IMR-90 (cell line): ENCODE measurements at places on chromosomes 16 and 17.

- peak; percentile 87 for DNase-seq
Observed at GRCh38 chr17:37648555-37648954, 5.3 kb upstream of the DDX52 start.

DNA sequence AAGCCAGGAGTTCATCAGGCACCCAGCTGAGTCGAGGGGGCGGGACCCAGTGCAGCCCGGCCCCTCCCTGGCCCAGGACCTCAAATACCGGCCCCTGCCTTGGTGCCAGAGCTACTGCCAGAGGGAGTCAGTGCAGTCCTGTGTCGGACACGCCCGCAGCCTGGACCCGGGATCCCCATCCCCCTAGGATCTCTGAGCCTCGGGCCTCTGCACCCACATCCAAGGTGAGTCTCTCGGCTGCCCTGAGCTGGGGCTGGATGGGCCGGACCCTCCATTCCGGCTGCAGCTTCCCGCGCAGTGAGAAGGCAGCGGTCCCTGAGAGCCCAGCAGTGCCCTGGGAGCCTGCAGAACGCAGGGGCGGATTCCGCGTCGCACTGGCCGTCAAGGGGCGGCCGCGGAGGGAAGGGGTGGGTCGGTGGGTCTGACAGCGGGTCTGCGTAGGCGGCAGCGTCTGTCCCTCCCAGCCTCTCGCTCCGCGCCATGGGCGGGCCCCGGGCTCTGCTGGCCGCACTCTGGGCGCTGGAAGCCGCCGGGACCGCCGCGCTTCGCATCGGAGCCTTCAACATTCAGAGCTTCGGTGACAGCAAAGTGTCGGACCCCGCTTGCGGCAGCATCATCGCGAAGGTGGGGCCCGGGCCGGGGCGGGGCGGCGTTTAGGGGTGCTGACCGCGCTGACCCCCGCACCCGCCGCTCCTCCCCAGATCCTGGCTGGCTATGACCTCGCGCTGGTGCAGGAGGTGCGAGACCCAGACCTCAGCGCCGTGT, at the start of gene DNASE1L2:
DNASE1L2 (plus strand) TSS at position 108 of the 765 bp plus-strand sequence; CDS start at position 481, 373 bp downstream.
- no peak for DNase-seq

GRCh38 chr16:66925322-66925840, at the start of gene RRAD:
Gene RRAD (minus strand): TSS chr16:66925535. CDS start chr16:66925179, 356 bp downstream.
- DNase-seq = peak; percentile 44

- DNase-seq = peak; percentile 70
Observed at GRCh38 chr17:7590743-7591142, 849 bp upstream of the SOX15 start.

- DNase-seq = no peak
Observed at GRCh38 chr17:27157898-27158297, 136.0 kb upstream of the WSB1 start.

DNA sequence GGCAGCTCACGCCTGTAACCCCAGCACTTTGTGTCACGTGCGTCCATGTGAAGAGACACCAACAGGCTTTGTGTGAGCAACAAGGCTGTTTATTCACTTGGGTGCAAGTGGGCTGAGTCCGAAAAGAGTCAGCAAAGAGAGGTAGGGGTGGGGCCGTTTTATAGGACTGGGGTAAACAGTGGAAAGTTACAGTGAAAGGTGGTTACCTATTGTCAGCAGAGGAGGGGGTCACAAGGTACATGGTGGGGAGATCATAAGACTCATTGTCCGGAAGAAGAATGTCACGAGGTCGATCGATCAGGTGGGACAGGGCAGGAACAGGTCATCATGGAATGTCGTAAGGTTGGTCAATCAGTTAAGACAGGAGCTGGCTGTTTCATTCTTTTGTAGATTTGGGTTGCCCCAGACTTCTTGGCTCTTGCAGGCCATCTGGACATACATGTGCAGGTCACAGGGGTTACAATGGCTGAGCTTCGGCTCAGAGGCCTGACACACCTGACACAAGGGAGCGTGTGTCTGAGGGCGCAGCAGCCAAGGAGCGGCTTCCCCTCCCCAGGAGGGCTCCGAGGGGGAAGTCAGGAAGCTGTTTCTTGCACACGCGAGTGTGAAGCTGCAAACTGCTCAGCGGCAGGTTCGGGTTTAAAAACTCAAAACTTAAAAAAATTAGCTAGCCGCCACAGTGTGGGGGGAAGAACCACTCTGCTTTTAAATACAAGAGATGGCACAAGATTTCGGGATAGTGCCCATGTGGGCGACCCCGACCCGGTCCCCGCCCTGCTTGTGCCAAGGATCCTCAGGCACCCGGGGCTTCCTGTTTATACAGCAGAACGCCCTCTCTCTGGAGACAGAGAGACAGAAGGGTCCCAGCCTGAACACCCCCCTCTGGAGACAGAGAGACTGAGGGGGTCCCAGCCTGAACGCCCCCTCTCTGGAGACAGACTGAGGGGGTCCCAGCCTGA, 12.4 kb upstream of the TEX19 start:
- no peak for DNase-seq

GRCh38 chr17:8126491-8127066, 2.7 kb upstream of the HES7 start:
- peak; percentile 52 for DNase-seq

DNA sequence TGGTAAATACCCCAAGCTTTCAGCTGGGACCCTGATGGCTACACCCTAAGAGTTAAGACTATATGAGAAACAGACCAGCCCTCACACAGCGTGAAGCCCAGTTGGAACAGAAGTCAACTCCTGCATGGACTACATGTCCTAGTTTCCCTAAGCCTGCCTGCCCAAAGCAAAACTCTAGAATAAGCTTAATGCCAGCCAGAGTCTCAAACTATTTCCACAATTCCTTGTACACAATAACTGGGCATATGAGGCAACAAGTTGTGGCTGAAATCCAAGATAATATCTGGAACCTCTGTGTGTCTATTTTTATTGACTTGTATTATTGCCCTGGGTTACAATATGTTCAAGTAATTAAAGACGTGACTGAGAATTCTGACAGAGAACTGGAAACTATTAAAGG, 19.4 kb downstream of the MYH10 start:
- no peak for DNase-seq

- peak; percentile 67 for DNase-seq
Observed at GRCh38 chr16:48558371-48558841, 51.6 kb downstream of the N4BP1 start.

DNA sequence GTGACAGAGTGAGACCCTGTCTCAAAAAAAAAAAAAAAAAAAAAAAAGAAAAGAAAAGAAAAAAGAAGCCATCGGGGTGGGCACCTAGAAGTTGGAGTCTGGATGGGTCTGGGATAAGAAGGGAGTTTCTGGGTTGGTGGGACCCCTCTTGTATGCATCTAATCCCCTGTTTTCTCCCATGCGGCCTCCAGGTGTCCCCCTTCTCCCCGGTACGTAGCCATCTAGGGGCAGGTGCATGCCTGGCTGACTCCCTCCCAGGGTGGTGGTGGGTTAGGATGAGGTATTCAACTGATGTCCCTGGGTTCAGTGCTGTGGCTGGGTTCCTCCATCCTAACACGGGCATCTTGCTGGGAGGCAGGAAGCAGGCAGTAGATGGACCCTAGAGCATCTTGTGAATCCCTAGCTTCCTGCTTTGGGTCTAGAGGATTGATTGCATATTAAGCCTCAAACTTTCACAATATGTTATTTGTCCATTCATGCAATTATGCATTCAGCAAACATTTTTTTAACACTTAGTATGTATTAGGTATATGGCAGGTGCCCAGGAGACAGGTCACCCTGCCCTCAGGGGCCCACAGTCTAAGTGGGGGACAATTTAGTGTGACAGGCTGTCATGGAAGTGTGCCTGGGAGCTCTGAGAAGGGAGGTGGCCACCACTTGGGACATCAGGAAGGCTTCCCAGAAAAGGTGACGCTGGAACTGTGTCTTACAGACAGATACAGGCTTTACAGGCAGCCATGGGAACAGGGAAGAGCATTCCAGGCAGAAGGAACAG, 13.1 kb downstream of the FMNL1 start:
- DNase-seq = no peak

DNA sequence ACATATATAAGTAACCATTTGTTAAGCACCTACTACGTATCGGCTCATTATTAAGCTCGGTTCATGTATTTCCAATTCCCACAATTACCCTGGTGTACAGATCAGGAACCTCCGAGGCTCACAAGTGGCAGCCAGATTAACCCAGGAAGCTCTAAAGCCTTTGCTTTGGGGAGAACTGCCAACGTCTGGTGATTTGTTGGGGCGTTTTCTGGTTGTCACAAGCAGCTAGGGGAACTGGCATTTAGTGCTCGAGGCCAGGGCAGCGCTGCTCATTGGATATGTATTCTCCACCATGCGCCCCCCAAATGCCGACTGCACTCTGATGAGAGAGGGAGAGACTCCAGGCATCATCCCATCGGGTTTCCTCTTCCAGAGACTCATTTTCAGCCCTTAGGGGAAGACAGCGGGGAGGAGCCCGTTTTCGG, 541 bp downstream of the ZNF18 start:
- DNase-seq = peak; percentile 28

DNA sequence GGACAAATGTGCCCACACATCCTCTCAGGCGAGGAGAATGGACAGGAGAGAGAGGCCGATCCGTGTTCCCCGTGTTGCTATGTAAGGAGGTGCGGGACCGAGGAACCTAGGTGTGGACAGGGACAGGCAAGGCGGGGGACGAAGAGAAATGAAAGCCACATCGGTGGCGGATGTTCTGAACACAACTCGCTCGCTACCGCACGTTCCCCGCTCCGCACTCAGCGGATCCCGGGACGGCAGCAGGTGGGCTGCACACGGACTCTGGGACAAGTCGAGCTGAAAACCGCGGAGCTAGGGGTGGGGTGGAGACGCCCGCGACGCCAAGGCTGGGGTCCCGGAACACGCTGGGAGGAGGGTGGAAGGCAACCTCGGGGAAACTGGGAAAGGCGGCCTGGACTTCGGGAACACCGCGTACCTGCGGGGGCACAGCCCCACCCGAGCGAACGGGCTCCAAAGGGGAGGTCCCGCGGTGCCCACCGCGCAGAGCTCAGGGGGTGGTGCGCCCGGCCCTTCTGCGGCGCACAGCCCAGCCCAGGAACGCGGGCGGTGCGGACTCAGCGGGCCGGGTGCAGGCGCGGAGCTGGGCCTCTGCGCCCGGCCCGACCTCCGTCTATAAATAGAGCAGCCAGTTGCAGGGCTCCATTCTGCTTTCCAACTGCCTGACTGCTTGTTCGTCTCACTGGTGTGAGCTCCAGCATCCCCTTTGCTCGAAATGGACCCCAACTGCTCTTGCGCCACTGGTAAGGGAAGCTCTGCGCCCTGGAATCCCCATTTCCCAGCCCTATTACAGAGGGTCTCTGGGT, at the start of gene MT1E:
MT1E (plus strand) TSS at position 642 of the 803 bp plus-strand sequence; CDS start at position 713, 71 bp downstream.
- DNase-seq = peak; percentile 76

DNA sequence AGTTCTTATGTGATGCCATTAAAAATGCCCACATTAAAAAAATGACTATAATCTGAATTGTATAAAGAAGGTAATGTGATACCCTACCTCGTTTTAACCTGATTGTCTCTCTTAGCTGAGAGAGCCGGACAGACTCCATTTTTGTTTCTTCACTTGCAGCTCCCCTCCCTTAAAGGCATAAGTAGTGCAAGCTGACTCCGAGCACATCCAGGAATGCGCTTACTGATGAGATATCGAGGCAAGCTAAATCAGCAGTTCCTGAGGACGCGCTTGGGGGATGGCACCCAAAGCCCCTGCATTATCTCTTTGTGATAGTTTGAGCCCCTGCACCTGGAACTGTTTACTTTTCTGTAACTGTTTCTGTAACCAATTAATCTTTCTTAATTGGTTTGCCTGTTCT, 6.3 kb downstream of the KRT24 start:
- DNase-seq = no peak

GRCh38 chr16:82300374-82300951, 130.4 kb upstream of the MPHOSPH6 start:
- DNase-seq = no peak

GRCh38 chr17:82545071-82545462, 25.5 kb downstream of the FOXK2 start:
- DNase-seq = no peak

DNA sequence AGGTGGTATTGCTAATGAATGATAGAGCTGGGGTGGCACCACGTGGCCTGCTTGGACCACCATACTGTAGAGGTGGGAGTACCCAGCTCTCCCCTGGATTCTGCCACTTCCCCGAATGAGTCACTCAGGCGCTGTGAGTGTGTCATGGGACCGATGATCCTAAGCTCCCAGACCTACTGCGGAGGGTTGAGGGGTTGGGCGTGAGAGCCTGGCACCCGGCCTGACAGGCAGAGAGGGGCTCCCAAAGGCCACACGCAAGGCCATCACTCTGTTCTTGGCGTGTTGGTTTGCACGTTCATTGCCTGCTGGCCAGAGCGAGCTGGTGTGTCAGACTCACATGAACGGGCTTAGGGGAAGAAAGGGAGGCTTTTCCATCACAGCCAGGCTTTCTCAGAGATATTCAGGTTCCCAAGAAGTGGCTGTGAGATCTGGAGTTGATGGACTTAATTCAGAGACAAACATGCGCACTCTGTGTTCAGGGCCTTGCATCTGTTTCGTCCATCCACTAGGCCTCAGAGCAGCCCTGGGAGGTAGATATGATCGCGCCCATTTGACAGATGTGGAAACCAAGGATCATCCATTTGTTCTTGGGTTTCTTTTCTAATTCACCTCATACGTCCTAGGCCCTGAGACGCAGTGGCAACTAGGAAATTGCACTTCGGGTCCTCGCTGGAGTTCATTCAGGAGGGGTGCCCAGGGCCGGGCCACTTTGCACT, 41.4 kb downstream of the CMIP start:
- no peak for DNase-seq

DNA sequence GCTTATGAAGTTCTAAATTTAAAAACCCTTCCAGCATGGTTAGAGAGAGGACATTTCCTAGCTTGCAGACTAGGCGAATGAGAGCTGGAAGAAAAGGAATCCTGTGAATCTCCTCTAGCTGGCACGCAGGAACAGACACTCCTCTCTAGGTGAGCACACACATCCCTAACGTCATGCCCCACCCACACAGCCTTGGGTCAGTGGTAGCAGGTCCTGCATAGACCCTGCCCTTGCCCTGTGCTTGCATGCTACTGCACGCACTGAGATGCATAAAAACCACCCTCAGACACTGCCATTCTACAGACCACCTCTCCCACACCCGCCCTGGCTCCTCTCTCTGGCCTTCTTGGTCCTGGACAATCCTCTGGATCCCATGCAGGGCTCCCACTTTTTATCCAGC, 23.5 kb downstream of the CES1 start:
- no peak for DNase-seq

DNA sequence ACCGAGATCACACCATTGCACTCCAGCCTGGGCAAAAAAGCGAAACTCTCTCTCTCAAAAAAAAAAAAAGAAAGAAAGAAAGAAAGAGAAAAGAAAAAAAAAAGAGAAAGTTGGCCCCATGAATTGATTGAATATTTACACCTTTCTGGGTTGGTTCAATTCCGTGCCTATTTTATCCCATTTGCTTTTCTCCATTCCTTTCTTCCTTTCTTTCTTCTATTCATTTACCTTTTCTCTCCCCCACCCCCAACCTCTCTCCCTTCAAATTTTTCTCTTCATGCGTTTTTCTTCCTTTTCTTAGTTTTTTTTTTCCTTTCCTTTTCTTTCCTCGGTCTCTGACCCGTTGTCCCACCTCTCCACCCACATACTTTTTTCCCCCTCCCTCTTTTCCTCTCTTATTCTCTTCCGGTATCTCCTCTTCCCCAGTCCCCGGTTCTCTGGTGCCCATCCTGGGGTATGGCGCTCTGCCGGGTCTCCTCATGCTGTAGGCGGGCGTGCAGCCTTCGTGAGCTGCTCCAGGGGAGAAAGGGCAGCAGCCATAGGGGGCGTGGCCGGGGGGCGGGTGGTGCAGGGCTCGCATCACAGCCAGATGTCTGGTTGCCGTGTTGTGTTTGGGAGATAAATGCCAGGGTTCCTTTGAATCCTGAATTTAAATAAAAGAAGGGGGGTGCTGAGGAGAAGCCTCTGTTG, 5.3 kb upstream of the COL1A1 start:
- DNase-seq = peak; percentile 66

- DNase-seq = no peak
Observed at GRCh38 chr17:73901661-73902415, 257.6 kb upstream of the SDK2 start.
